ENCODE measurements at places on chromosomes 5 and 9.

DNA sequence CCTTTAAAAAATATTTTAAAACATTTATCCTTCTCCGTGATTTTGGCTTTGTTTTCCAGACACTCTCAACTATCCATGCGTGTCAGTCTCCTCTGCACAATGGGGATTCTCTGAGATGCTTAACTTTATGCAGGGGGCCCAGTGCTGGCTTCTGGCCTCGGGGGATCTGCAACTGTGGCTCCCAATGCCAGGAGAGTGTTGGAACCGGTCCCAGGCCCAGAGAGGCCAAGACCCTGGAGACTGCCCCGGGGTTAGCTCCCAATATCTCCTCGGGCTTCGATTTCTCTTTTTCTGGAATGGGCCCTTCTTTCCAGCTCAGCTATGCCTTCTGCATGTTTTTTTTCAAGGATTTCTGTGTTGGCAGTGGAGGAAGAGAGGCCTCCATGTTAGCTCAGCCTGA lies 20.1 kb upstream of the SARDH start:
- no peak for DNase-seq

- no peak for DNase-seq
These were observed 382.9 kb downstream of the MAT2B start for GRCh38 chr5:163888366-163888765.

- DNase-seq: no peak
These were observed 193.1 kb downstream of the PAX5 start for GRCh38 chr9:36840898-36841536.

- no peak for DNase-seq
These were observed 115.0 kb upstream of the EPB41L4A start for GRCh38 chr5:112534067-112534583.

- DNase-seq: no peak
These were observed 696.5 kb downstream of the EFNA5 start for GRCh38 chr5:106974272-106974671.

DNA sequence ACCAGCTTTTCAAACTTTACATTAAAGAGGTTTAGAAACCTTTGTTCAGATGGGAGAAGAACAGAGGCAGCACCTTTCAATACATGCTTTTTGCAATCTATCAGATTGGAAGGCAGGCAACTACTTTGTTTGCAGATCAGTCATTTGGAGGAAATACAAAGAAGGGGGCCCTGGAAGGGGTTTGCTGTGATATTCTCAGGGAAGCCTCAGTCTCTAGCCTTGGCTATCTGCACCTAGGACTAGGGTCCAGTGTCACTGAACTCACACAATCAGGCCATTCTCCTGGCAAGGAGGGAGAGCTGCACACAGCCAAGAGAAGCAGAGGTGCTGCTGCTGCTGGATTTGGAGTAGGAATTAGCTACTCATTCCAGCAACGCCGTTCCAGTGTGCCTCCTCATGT lies 79.5 kb downstream of the CRB2 start:
- DNase-seq: no peak

GRCh38 chr5:177434437-177434836 lies 8.0 kb downstream of the GRK6 start:
- DNase-seq: no peak

DNA sequence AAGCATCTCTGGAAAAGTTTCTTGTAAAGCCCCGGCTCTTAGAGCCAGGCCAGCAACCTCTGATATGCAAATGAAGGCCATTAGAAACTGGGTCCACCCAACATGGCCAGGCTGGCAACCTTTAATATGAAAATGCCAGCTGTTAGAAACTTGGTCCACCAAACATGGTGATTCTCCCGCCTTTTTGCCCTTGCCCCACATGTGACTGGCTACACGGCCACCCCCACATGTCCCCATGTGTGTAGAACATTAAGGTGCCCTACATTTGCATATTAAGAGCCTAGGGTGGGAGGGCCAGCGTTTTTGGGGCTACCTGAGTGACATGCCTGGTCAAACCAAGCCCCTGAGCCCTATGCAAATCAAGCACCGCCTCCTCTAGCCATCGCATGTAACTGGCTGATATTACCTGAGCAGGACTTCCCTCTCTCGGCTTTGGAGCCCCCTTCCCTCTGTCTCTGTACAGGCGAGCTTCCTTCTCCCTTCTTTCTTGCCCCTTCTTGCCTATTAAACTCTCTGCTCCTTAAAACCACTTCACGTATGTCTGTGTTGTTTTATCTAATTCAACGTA lies 39.0 kb downstream of the S100Z start:
- DNase-seq: no peak

- no peak for DNase-seq
These were observed 12.9 kb upstream of the KLF9 start for GRCh38 chr9:70427161-70427945.

GRCh38 chr5:146765089-146765832 lies 113.3 kb downstream of the PPP2R2B start:
- no peak for DNase-seq

DNA sequence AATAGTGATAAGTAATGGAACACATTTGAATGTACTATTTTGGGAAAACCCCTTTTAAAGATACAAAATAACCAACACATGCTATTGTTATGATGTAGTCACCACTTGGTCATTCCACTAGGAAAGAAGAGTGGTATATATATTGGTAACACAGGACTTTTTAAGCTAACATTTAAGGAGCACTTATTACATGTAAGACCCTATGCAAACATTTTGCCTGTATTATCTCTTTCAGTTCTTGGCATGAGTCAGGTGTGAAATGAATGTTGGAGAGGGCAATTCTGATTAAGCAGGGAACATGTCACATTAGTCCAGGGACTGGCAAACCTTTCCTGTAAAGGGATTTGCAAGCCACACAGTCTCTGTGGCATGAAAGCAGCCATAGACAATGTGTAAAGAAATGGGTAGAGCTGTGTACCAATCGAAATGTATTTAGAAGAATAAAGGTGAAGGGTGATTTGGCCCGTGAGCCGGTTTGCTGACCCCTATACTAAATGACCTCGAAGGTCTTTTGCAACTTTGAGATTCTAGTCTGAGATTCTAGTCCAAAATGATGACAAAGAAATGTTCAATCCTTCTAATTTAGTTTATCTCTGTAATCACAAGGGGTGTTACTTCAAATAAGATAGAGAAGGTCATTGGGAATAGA lies 15.3 kb downstream of the ABLIM3 start:
- no peak for DNase-seq
